Epithelial cell of esophagus (primary cell): ENCODE measurements at places on chromosomes 6 and 20.

DNA sequence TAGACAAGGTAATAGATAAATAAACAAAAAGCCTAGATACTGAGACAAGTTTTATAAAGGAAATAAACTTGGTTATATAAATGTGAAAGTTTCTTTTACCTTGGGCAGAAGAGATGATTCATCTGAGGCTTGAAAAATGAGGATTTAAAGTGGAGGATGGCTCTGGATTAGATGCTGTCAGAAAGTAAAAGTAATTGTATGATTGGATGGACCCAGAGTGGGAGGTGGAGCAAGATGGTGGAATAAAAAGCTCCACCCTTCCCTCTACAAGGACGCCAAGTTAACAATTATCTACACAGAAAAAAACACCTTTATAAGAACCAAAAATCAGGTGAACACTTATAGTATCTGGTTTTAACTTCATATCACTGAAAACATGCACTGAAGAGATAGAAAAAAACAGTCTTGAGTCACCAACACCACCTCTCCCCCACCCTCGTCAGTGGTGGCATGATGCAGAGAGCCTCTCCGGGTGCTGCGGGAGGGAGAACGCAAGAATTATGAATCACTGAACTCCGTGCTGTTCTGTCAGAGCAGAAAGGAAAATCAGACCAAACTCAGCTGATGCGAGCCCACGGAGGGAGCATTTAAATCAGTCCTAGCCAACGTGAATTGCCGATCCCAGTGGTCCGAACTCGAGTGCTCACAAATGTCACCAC is 84.7 kb upstream of the GJE1 start:
- DNase-seq: no peak

DNA sequence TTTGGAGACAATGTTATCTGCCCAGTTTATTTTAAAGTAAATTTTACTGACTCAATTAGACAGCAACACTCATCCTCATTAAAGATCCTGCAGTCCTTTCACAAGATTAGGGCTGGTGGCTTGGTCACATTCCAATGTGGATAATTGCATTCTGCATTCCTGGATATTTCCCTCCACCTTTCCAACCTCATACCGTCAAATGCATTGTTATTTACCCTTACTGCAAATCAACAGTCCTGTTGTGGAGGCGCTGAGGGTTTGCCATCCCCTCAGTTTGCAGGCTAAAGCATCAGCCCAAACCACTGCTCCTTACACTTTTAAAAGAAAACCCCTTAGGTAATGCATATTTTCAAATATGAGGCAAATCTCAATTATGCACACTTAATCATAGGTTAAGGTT is 5.4 kb downstream of the CITED2 start:
- DNase-seq: no peak

DNA sequence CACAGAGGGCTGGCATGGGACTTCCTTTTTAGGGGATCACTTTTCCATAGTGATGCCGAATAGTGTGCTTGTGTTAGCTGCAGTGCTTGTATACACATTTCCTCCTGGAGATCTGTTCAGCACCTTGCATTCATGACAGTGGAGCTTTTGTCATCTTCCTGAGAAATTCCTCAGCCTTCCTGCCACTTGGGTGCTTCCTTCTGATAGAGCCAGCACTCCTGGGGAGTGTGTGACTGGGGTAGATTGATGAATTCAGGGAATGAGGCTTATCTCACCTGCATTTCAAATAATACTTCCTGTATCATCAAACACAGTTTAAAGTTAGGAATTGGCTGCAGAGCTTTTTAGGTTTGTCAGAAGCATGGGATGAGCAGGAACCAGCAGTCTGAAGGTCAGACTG is 48.8 kb upstream of the SCGN start:
- no peak for DNase-seq

GRCh38 chr20:7237251-7237650 is 469.8 kb downstream of the BMP2 start:
- no peak for DNase-seq

- no peak for DNase-seq
Measured at GRCh38 chr6:156164701-156165452, 612.3 kb upstream of the ARID1B start.

- DNase-seq: no peak
Measured at GRCh38 chr20:38623061-38623460, 21.5 kb downstream of the ARHGAP40 start.

GRCh38 chr6:79076160-79076559 is 1.9 kb downstream of the PHIP start:
- DNase-seq: peak; percentile 20

DNA sequence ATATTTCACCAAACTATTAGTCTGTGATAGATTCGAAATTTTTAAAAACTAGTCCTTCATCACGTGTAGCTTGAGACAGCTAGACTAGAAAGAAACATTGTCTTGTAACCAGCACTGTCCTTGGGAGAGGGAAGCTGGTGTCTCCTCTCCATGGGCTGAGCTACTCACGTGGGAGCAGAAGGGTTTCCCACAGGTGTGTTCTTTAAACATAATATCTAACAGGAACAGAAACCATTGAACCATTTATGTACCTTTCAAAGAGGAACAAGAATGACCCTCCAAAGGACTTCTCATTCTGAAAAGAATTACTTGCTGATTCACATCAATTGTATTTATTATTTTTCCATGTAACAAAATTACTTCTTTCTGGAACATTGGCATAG is 72.4 kb upstream of the SYNJ2 start:
- no peak for DNase-seq

DNA sequence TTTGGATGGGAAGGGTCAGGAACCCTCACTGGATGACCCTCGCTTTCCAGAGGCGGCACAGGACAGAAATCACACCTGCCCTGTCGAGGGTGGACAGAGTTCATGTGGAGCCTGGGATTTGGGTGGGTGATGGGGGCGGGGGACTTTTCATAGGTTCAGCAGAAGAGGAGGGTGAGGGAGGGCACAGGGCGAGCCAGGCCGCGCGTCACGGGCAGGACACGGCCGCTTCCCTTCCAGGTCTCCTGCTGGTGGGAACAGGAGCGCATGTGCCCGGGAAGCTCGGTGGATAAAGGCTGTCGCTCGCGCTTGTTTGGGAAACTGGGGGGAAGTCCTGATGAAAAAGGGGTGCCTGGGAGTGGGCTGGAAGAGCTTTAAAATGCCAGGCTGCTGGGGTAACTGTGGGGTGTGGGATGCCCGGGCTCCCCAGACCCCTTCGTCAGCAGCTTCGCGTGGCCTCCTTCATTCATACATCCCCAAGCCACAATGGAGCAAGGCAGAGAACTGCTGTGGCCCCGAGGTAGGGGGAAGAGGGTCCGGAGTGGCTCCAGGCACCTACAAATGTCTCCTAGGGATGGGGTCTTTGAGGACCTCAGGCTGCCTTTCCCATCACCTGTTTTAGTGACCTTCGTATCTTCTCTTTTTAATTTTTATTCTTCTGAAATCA is 102.2 kb downstream of the DACT2 start:
- DNase-seq: no peak

DNA sequence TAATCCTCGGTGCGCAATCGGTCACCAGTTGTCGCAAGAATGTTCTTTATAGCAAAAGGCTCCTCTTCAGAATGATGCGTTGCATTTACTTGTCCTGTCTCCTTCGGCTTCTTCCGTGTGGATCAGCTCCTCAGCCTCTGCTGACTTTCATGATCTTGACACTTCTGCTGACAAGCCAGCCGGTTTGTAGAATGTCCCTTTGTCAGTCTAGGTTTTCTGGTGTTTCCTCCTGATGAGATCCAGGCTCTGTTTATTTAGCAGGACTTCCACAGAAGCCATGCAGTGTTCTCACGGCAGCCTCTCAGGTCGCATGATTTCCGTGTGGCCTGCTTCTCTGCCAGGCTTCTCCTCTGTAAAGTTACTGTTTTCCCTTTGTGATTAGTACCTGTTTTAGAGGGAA is 66.9 kb downstream of the STX11 start:
- no peak for DNase-seq

DNA sequence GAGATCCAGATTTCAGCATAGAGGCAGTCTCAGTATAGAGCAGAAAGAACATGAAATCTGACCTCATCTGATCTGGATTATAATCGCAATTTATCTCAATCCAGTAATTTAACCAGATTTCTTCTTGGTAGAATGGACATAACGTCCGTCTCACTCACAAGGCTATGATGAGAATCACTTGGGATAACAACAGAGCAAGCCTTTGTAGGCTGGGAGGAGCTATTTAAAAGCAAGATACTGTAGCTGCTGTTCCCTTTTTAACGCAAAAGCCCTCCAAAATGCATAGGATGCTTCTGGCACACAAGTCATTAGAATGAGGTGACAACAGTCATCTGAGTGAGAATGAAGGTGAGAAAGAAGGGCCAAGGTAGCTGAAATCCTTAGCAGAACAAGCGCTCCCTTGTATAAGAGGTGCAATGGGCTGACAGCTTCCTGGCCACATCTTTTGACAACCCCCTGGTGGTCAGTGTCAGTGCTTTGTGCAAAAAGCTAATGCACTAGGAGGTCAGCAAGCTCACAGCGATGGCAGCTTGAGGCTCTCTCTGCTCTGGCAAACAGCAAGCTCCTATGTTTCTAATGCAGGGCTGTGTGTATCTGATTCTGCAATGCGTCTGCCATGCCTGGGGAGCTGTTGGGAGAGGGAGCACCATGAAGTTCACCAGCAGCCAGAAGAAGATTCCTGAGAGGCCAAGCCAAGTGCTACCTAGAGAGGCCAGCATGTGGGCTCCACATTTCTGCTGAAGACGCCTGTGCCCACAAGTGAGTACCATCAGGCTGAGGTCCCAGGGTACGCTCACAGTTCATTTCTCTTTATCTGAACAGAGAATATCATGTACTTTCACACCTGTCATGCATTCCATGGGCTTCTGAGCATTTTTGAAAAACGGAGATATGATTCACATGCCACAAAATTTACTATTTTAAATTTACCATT is 16.2 kb downstream of the METTL24 start:
- no peak for DNase-seq

- no peak for DNase-seq
Measured at GRCh38 chr6:1235825-1236224, 76.1 kb upstream of the FOXQ1 start.

GRCh38 chr6:106510090-106510970 is 119.0 kb downstream of the RTN4IP1 start:
- peak; percentile 95 for DNase-seq

DNA sequence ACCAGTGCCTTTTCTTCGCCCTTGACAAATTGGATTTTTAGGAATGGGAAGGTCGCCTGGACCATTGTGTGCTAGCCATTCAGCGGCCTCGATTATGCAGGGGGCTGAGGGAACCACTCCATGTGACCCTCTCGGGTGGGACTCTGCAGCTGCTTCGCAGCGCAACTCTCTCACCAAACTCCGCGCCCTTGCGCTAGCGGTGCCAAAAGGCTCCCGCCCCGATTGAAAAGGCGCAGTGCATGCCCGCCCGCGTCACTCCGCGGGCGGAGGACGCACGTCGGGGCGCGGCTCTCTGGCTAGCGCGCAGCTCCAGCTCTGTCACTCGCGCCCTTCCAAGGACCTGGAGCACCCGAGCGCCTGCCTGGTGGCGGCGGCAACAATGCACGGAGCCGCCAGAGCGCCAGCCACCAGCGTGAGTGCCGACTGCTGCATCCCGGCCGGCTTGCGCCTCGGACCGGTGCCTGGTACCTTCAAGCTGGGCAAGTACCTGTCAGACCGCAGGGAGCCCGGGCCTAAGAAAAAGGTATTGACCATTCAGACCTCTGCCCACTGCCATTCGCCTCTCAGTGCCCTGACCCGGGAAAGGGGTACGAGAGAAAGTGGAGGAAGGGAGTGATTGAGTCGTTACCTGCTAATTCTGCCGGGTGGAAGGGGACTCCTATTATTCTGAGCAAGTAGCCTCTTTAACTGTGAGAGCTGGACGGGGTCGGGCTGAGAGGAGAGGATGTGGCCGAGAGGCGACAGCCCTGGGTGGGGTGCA is at the start of gene PRDM13:
Gene PRDM13, plus strand, starts transcription at position 178 of the 760 bp plus-strand sequence. Its CDS starts 202 bp downstream, at position 380.
- DNase-seq: no peak

GRCh38 chr6:121849477-121849876 is 414.0 kb downstream of the GJA1 start:
- DNase-seq: peak; percentile 71

GRCh38 chr6:11006061-11006460 is 38.0 kb downstream of the ELOVL2 start:
- no peak for DNase-seq

DNA sequence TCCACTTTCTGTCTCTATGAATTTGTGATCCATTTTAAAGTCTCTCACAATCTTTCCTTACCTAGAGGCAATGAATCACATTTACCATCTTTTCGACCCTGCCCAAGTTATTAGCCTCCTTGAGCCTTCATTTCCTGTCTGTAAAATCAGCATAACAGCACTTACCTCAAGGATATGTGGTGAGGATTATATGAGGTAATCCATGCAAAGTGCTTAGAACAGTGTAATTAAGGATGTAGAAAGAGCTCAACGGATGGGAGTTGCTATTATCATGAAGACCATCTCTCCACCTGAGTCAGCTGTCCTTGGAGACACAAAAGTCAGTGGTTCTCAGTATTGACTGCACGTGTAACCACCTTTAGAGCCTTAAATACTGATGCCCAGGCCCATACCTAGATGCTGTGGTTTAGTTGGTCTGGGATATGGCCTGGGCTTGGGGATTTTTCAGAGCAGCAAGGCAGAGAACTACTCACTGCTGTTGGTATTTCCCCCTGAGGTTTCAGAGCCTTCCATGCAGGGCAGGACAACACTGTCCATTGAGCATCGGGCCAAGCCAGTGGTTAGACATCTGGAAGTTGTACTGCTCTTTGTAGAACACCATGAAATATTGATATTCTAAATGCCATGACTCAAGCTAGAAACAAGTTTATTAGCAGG is 55.8 kb downstream of the LYRM2 start:
- DNase-seq: no peak

DNA sequence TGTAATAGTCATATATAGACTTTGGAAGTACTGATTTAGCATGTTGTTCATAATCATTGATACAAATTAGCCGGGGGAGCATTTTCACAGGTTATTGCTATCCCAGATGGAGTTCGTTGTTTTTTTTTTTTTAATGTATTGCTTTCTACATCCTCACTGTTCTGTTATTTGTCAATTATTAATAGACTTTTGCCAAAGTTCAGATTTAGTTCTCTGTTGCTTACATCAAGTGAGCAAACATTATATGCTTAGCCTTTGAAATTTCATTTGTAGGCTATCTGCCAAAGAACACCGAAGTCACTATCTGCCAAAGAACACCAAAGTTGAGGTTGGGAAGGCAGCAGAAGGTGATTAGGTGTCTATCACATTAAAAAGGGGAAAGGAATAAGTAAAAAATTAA is at the start of gene HAO1:
Gene HAO1, minus strand, starts transcription at position 118 of the 400 bp plus-strand sequence. Its CDS starts 36 bp downstream, at position 82.
- DNase-seq: no peak

DNA sequence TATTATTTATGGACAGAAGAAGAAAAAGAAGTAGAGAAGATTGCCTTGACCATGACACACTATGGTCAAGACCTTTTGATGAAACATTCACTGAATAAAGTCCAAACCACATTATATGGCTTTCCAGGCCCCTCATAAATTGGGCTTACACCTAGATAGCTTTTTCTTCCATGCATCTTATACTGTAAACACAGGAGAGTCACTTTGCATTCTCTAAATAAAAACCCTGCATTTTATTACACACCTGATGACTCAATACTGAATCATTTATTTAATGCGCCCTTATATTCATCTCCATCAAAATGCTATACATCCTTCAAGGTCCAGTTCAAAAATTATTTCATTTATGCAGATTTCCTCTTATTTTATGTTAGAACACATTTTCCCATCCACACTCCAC is 78.0 kb downstream of the COL21A1 start:
- DNase-seq: peak; percentile 44
